ENCODE measurements at places on chromosomes 12 and 14.
A peak's percentile ranks its signal among the peaks of the same experiment; 100 is the strongest.

- DNase-seq: peak; percentile 49
Observed at GRCh38 chr12:47078733-47079467, 521 bp upstream of the PCED1B start.

DNA sequence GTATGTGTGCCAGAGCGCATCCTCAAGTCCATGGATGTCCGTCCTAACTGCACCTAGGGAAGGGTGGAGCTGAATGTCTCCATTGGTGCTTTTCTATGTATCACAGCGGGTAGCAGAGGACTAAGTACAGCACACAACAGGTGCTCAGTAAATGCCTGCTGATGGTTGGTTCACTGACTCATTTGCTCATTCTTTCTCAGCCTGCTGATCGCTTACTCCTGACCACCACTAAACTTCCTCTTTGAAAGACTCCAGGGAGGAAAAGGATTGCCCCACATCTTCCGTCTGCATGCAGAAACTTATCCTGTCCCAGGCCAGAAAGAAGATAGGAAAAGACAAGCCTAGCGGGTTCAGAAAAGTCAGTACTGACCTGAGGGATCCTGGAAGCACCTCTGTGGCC lies 66.3 kb downstream of the B4GALNT3 start:
- DNase-seq: no peak

GRCh38 chr12:12392413-12392812 lies 35.5 kb downstream of the BORCS5 start:
- DNase-seq: no peak

DNA sequence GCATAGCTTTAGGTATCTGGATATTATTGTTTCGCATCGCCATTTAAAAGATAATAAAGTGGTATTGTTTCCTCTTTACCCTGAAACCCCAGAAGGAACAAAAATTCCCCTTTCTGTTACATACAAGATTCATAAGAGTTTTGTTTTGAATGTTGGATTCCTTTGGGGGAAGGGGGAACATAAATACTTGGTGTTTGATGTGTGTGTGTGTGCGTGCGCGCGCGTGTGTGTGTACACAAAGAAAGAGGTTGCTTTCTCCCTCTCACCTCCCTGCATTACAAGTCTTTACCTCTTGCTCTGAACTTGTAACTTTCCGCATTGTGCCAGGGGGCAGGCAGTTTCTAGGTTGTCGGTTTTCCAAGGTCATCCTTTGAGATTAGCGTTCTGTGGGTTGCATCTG lies 76.4 kb downstream of the GPATCH2L start:
- no peak for DNase-seq

DNA sequence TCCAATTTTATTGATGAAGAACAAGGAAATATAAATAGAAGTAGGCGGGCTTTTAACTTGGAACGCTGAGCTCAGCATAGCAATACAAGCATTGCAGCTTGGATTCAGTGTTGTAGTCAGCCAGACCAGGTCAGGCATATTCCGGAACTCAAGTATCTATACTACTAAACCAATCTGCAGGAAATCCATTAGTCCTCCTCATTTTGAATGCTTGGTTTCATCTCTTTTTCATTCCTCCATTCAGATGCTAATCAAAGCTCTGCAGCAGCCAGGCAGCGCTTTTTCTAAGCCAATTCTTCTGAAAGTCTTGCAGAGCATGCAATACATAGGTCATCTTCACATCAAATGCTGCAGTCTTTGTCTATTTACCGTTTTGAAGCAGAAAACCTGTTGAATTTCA lies 49.0 kb downstream of the KIF21A start:
- DNase-seq: no peak

- DNase-seq: no peak
Observed at GRCh38 chr12:93243382-93243688, 134.4 kb upstream of the NUDT4 start.

GRCh38 chr12:116140529-116140928 lies 137.0 kb downstream of the MED13L start:
- DNase-seq: no peak

GRCh38 chr14:106691601-106692291 lies 1165.4 kb downstream of the TMEM121 start:
- peak; percentile 46 for DNase-seq

GRCh38 chr12:58416236-58416635 lies 474.9 kb downstream of the ATP23 start:
- DNase-seq: no peak

GRCh38 chr12:46357438-46358324 lies 14.9 kb downstream of the SLC38A2 start:
- no peak for DNase-seq

DNA sequence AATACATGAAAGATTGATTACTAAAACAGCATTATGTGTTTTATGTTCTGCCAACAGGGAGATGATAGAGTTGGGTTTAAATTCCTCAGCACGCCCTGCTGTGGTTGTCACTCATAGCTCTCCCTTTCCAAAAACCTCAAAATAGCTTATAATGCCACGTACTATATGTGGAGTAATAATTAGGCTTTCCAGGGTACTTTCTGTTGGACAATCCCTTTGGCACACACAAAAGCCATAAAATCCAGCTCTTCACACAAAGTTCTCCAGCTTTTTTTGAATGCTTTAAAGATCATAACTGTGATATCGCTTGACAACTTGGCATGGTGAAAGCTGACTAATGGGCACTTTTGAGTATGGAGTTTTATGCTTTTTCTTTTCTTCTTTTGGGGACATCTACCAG lies 145.3 kb upstream of the DCN start:
- DNase-seq: no peak

All from effector memory CD8-positive, alpha-beta T cell (primary cell).